ENCODE measurements at places on chromosomes 13 and 19.
A peak's percentile ranks its signal among the peaks of the same experiment; 100 is the strongest.

GRCh38 chr13:20633802-20634201 lies 66.8 kb downstream of the IFT88 start:
- no peaks in the 10 kb centered on the region for H3K36me3 ChIP-seq
- no peak overlapping the region for H3K4me3 ChIP-seq
- no peak overlapping the region for H3K27ac ChIP-seq
- no peaks in the 10 kb centered on the region for H3K27me3 ChIP-seq

DNA sequence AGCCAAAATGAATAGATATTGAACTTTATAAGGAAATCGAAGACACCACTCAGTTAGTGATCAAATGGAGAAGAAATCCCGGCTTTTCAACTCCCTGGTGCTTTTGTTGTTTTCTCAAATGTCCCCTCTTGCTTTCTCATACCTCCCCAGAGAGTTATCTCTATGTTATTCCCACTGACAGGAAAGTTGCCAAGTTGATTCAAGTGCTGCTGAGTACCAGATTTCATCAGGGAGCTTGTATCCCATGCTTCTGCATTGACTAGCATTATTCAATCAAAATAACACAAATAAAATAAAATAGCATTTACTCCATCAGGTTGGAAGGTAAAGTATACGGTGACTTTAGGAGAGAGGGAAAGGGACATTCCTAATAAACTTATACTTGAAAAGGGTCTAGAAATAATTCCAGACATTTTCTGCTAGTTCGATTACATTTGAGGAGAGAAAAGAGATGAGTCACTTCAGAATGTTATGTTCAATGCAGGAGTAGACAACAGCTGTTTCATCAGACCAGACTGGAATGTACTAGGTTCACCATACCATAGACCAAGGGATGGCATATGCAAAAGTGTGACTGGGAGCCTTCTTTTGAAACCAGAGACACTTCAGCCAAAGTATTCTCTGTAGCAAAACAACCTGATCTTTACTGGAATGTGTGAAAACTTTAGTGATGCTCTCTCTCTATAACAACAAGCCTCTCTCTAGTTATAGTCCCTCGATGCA lies 397.8 kb downstream of the FGF14 start:
- no peaks in the 10 kb centered on the region for H3K27me3 ChIP-seq
- no peak overlapping the region for H3K4me3 ChIP-seq
- H3K4me1 ChIP-seq, result no peaks in the 10 kb centered on the region
- DNase-seq, result no peak

GRCh38 chr19:31938675-31939074 lies 406.7 kb upstream of the ZNF507 start:
- no peak overlapping the region for H3K27ac ChIP-seq
- H3K4me1 ChIP-seq, result no peaks in the 10 kb centered on the region
- DNase-seq, result no peak
- no peak overlapping the region for H3K4me3 ChIP-seq

- H3K4me3 ChIP-seq, result no peak overlapping the region
- peaks cover 5% of the 10 kb centered on the region for H3K4me1 ChIP-seq
- H3K27me3 ChIP-seq, result no peaks in the 10 kb centered on the region
- no peaks in the 10 kb centered on the region for H3K36me3 ChIP-seq
- H3K27ac ChIP-seq, result no peak overlapping the region
Measured at GRCh38 chr13:24276306-24276705, 33.1 kb upstream of the C1QTNF9 start.

- H3K4me1 ChIP-seq, result peaks cover 16% of the 10 kb centered on the region
- no peak overlapping the region for H3K27ac ChIP-seq
- no peak overlapping the region for H3K4me3 ChIP-seq
- H3K36me3 ChIP-seq, result no peaks in the 10 kb centered on the region
Measured at GRCh38 chr19:2582984-2583956, 107.3 kb downstream of the GADD45B start.

GRCh38 chr13:53052675-53053074 lies 24.1 kb downstream of the OLFM4 start:
- H3K36me3 ChIP-seq, result no peaks in the 10 kb centered on the region
- H3K27ac ChIP-seq, result no peak overlapping the region
- H3K27me3 ChIP-seq, result no peaks in the 10 kb centered on the region
- H3K4me3 ChIP-seq, result no peak overlapping the region

DNA sequence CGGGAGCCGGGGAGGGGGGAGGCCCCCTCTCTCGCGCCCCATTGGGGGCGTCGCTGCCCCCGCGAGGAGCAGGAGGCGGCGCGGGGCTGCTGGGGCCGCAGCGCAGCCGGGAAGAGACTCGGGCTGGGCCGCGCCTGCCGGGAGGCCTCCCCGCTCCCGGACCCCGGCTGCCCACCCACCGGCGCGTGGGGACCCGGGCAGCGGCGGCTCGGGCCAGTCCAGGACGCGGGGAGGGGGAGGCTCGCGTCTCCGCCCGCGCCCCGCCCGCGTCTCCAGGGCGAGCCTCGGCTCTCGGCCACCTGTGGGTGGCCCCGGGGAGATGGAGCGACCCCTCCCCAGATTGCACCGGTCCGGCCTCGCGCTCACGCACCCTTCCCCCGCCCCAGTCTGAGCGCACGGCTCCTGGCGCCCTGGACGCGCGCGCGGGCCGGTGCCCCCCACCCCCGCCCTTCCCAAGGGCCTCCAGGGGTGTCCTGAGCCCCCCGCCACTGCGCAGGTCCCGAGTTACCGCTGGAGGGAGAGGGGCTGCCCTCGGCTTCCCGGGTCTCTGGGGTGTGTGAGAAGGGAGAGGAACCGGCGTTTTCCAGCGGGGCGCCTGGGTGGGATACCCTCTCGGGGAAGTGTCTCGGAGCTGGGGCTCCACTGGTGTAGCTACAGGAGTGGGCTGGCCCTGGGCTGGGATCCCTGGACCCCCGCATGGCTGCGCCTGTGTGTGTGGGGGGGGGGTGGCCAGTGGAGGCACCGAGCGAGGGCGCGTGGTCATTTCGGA lies 645 bp downstream of the PALM start:
- H3K27me3 ChIP-seq, result no peaks in the 10 kb centered on the region
- H3K27ac ChIP-seq, result no peak overlapping the region
- H3K4me3 ChIP-seq, result peak overlapping the region; percentile 33
- DNase-seq, result no peak
- H3K36me3 ChIP-seq, result no peaks in the 10 kb centered on the region

DNA sequence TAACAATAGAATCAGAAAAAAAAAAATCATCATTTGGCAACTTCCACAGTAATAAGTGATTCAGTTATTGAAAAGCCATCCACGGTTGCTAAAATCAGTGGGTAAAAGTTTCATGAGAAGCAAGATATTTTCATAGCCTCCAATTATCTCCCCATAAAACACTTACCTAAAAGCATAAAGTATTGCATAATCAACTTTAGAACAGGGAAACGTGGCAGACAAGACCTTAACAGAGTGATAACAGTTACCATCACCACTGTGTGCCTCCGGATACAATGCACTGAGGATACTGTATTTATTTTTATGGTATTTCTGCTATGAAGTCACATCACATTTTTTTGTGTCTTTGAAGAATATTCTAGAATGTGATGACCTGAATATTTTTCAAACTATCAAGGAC lies 37.0 kb downstream of the ABCC4 start:
- H3K27me3 ChIP-seq, result no peaks in the 10 kb centered on the region
- no peaks in the 10 kb centered on the region for H3K36me3 ChIP-seq

DNA sequence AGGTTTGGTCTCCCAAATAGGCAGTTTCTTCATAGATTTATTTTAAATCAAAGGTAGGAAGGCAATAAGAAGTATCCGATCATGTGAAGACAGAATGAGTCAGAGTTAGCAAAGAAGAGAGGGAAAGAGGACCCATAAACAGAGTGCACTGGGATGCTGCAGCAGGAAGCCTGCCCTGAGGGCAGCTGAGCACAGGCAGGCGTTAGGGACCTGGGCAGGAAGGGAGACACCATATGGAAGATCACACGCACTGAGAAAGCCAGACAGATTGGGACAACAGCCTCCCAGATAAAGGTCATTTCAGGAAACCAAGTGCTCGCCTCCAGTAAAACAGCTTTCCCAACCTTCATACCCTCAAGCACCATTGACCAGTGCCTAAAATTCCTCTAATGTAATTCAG lies 598.0 kb downstream of the EFNB2 start:
- H3K27ac ChIP-seq, result no peak overlapping the region
- no peaks in the 10 kb centered on the region for H3K27me3 ChIP-seq
- no peak overlapping the region for H3K4me3 ChIP-seq

GRCh38 chr19:16087940-16088339 lies 11.6 kb downstream of the TPM4 start:
- no peak overlapping the region for H3K4me3 ChIP-seq
- DNase-seq, result no peak
- no peaks in the 10 kb centered on the region for H3K27me3 ChIP-seq
- H3K36me3 ChIP-seq, result peaks cover 41% of the 10 kb centered on the region
- H3K27ac ChIP-seq, result no peak overlapping the region

DNA sequence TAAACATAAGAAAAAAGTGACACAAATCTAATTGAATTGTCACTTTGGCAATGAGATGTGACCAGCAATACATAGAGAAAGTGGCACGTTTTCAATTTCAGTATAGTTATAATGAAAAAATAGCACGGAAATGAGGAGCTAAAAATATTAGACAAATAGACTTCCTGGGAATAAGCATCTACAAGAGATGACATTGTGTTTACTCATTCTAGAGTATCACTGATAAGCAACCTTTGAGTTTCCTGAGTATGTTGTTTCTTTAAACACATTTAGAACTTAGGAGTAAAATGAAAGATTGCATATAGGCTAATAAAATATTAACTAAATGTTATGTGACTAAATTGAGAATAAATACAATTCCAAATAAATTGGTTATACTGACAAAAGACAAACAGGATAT lies 207.1 kb upstream of the SLITRK6 start:
- no peak overlapping the region for H3K4me3 ChIP-seq
- no peaks in the 10 kb centered on the region for H3K36me3 ChIP-seq
- H3K27me3 ChIP-seq, result no peaks in the 10 kb centered on the region
- DNase-seq, result no peak
- H3K27ac ChIP-seq, result no peak overlapping the region
- H3K4me1 ChIP-seq, result no peaks in the 10 kb centered on the region

DNA sequence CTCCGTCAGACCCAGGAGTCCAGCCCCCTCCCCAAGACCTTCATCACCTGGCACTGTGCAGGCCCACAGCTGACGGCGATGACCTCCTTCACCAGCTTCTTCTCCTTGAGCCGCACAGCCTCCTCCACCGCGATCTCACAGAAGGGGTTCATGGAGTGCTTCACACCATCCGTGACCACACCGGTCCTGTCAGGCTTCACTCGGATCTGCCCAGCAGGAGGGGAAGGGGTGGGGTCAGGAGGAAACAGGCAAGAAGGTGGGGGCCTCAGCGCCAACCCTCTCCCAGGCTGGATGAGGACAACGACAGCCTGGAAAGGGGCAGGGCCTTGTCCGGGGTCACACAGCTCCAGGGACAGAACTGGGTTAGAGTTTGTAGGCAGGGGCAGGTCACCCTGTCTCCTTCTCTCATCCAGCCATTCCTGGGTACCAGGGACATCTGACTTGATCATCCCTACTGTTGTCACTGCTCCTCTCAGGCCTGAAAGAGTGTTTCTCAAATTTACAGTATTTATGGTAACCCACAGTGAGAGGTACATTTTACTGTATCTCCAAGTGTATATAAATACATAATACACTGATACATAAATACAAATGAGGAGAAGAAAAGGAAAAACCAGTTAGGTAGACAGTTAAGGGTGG lies 12.0 kb downstream of the ETFB start:
- H3K4me1 ChIP-seq, result peaks cover 5% of the 10 kb centered on the region
- no peak overlapping the region for H3K27ac ChIP-seq
- DNase-seq, result peak; percentile 65
- H3K4me3 ChIP-seq, result no peak overlapping the region

- H3K27me3 ChIP-seq, result no peaks in the 10 kb centered on the region
- H3K4me1 ChIP-seq, result no peaks in the 10 kb centered on the region
- no peak overlapping the region for H3K27ac ChIP-seq
- no peaks in the 10 kb centered on the region for H3K36me3 ChIP-seq
- no peak for DNase-seq
Measured at GRCh38 chr13:31321457-31321856, 121.7 kb downstream of the B3GLCT start.

GRCh38 chr13:62299988-62300387 lies 884.3 kb upstream of the PCDH20 start:
- no peaks in the 10 kb centered on the region for H3K4me1 ChIP-seq
- no peaks in the 10 kb centered on the region for H3K27me3 ChIP-seq
- H3K4me3 ChIP-seq, result no peak overlapping the region
- no peak overlapping the region for H3K27ac ChIP-seq

GRCh38 chr13:29418026-29418425 lies 177.5 kb downstream of the SLC7A1 start:
- no peak overlapping the region for H3K4me3 ChIP-seq
- H3K36me3 ChIP-seq, result no peaks in the 10 kb centered on the region
- H3K27me3 ChIP-seq, result no peaks in the 10 kb centered on the region
- H3K4me1 ChIP-seq, result no peaks in the 10 kb centered on the region

DNA sequence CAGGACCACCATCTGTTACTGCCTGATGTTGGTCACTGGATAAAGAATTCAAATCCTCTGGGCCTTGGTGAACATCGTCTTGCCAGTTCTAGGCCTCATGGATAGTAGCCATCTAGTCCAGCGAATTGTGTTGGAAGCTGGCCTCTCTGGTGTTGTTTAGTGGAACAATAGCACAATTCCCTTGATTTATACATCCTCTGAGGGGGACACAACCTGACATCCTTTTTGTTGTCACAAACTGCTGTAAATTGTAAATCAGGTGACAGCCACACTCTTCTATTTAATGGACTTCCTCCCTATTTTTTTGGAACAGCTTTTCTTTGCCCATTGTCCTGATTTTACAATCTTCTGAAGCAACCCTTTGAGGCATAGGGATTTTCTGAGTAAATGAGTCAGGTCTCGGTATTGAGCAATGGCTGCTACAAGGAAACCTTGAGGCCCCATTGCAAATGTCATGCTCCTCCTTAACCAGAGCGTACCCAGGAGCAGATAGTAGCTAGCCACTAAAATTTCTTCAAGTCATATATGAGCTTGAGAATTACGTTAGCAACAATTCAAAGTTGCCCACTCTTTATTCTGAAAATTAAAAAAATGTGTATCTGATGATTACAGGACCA lies 263.3 kb downstream of the COG6 start:
- DNase-seq, result no peak
- no peak overlapping the region for H3K4me3 ChIP-seq
- H3K4me1 ChIP-seq, result no peaks in the 10 kb centered on the region
- no peak overlapping the region for H3K27ac ChIP-seq
- no peaks in the 10 kb centered on the region for H3K27me3 ChIP-seq
- no peaks in the 10 kb centered on the region for H3K36me3 ChIP-seq

DNA sequence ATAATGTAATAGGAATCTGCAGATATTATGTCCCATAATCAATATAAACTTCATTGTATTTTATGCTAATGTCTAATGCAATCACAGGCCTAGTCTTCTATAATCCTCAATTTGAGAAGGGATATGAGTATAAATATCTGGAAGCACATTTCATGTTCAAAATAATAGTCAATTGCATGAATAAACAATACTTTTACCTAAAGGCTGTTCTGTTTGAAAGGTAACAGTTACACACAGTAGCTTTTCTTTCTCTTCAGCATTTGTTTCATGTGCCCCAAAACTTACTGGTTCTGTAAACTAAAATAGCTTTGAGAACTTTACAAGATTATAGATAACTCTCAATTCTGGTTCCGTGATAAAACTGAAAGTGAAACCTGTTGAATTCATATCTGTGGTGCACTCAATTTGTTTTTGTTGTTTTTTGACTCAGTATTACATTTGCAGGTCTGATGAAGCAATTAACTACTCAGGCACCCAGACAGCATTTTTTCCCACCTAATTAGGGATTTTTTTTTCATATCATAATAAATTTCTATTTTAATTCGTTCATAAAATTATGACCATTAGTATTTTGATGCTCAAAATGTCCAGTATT lies 1193.8 kb downstream of the SLITRK1 start:
- DNase-seq, result no peak
- no peaks in the 10 kb centered on the region for H3K27me3 ChIP-seq
- H3K4me3 ChIP-seq, result no peak overlapping the region
- H3K27ac ChIP-seq, result no peak overlapping the region
- H3K4me1 ChIP-seq, result no peaks in the 10 kb centered on the region

- H3K27ac ChIP-seq, result no peak overlapping the region
- DNase-seq, result peak; percentile 3
- no peaks in the 10 kb centered on the region for H3K27me3 ChIP-seq
- no peaks in the 10 kb centered on the region for H3K36me3 ChIP-seq
Measured at GRCh38 chr13:84973661-84974060, 825.6 kb downstream of the SLITRK6 start.

Measured in mesendoderm (in vitro differentiated cells).